ENCODE measurements at places on chromosomes 11 and 22. TPM values are rescaled to one million over a fixed set of nuclear protein-coding genes. Genes with fewer than 3 reads are reported as not detected.

Gene TRAPPC4
- 47.1 TPM for total RNA-seq

Gene SLC7A4
- total RNA-seq = 0.47 TPM

Gene GSTT2
- total RNA-seq = 0.38 TPM

Gene SMC1B
- not detected for total RNA-seq

Gene BBS1
- 18.9 TPM for total RNA-seq

Gene KLHL35
- 1.1 TPM for total RNA-seq
